ENCODE measurements at places on chromosomes 7 and 10.

- DNase-seq, result no peak
Observed at GRCh38 chr7:121411597-121411979, 15.5 kb upstream of the FAM3C start.

DNA sequence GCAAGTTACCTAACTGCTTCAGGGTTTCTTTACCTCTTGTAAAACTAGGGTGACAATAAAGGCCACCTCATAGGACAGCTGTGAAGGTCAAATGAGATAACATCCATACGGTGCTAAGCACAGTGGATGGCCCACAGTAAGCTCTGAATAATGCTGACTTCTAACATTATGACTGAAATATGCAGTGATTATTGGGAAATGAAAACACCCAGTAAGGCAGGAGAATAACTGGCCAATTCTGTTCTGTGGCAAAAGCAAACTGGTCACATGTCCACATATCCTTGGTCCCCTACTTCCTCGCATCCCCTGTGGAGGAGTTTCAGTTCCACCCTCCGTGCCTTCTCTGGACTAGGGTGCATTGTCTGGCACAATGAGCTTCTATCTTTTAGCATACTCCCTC lies 1.4 kb downstream of the CUBN start:
- DNase-seq, result no peak

- no peak for DNase-seq
Observed at GRCh38 chr10:38007991-38008390, 2.5 kb upstream of the ZNF33A start.

- DNase-seq, result no peak
Observed at GRCh38 chr7:4274286-4274685, 407.8 kb upstream of the FOXK1 start.

DNA sequence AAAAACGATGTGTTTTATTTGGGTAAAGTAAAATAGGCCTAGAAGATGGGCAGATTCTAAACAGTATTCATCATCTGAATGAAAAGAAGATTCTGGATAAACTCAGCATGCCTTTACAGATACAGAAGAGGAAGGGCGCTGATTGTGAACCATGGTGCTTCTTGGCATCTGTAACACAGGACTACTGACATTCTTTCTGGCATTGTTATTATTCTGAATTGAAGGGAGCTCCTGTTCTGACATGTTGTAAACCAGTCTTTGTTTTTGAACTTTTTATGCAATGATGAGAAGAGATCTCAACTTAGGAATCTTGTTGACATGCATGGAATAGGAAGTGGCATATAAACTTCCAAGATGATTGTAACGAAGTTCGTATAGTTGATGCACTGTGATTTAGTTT lies 13.5 kb downstream of the RPA3 start:
- no peak for DNase-seq

Measured in adrenal gland (tissue), 19 donors.